Inflammatory macrophage treated with lipopolysaccharide for 1 hour (primary cell): ENCODE measurements at places on chromosomes 16 and 17.

DNA sequence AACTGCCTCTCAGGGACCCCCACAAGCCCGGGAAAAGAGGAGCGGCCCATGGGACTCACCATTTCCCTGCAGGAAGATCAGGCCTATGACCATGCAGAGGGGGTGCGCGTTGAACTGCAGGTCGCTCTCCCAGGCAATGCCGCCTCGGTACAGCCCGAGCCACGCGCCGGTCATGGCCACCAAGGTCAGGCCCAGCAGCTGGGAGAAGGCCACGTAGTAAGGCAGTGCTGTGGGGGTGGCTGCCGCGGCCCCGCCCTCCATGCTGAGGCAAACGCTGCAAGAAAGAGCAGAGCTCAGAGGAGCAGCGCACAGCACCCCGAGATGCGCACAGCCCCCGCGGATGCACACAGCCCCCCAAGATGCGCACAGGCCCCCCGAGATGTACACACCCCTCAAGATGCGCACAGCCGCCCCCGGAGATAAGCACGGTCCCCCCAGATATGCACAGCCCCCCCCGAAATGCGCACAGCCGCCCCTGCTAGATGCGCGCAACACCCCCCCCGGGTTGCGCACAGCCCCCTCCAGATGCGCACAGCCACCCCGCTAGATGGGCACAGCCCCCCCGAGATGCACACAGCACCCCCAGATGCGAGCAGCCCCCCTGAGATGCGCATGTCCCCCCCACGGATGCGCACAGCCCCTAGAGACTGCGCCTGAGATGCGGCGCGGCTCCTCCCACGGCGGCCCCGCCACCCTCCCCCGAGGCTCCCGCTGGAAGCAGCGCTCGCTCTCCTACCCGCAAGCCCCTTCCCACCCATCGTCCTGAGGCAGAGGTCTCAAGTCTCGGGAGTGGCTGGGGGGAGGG lies 8.6 kb downstream of the CYB561 start:
- no peak for DNase-seq

DNA sequence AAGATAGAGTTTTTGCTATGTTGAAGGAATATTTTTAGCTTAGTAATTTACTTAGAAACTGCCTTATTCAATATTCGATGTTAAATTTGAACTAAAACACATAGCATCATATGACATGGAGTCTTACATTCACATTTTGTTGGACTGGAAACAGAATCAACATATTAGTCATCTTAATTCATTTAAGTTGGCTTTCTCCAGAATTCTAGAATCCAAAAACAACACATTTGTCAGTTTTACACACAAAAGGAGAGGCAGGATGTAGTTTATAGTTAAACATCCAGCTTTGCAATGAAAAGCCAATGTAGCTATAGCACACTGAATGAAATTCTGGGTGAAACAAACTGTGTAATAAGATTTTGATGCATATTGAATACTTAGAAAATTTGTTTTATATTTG lies 43.3 kb downstream of the WWOX start:
- DNase-seq: no peak

- peak; percentile 41 for DNase-seq
Observed at GRCh38 chr17:28384281-28385036, 13.0 kb downstream of the SARM1 start.

DNA sequence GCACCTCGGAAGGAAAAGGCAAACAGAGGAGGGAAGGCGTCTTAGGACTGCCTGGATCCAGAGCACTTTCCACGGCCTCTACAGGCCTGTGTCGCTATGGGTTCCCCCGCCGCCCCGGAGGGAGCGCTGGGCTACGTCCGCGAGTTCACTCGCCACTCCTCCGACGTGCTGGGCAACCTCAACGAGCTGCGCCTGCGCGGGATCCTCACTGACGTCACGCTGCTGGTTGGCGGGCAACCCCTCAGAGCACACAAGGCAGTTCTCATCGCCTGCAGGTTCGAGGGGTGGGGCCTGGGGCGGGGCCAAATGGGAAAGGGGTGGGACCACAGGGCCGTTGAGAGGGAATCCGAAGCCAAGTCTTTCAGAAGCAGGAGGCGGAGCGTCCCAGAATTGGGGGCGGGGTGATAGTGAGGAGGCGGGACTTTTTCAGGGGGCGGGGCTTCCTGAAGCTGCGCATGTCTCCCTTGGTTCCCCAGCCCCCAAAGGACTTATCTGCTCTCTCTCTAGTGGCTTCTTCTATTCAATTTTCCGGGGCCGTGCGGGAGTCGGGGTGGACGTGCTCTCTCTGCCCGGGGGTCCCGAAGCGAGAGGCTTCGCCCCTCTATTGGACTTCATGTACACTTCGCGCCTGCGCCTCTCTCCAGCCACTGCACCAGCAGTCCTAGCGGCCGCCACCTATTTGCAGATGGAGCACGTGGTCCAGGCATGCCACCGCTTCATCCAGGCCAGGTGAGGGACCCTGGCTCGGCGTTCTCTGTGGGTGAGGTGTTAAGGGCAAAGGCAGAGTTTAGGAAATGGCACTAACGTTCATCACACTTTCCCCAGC lies 939 bp downstream of the BCL6B start:
- DNase-seq: peak; percentile 99

- peak; percentile 11 for DNase-seq
Observed at GRCh38 chr16:21167360-21167759, 8.9 kb downstream of the LDAF1 start.

DNA sequence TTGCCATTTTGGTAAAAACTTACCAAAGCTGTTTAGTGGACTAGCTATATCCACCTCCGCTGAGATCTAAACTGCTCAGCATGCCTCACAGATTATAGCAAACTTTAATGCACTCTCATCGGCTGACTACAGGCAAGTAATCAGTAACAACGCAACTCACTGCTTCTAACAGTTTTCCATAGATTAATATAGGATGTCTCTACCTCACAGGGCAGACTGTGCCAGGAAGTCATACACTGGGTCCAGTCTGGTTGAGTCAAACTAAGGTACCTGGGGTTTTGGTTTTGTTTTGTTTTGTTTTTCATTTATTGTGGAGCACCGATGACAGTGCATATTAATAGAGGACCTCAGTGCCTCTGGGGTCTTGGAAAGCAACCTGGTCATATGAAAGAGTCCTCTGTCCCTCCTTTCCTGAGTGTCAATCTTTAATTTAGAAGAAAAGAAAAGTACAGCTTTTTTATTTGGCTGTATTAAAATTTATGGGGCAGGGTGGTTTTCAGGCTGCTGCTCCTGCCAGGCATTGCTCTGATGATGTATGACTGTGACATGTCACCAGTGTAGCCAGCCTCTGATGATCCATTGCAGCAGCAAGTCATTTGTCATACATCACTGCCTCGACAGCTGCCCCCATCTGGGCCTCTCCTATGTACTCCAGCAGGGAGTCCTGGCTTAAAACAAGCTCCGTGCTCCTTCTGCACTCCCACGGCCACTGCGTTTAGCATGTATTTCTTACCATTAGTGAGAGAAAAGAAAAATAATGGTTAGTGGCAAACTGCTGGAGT lies 854.1 kb downstream of the KCNJ2 start:
- no peak for DNase-seq

GRCh38 chr17:1495265-1495989 lies 2.9 kb upstream of the MYO1C start:
- no peak for DNase-seq

DNA sequence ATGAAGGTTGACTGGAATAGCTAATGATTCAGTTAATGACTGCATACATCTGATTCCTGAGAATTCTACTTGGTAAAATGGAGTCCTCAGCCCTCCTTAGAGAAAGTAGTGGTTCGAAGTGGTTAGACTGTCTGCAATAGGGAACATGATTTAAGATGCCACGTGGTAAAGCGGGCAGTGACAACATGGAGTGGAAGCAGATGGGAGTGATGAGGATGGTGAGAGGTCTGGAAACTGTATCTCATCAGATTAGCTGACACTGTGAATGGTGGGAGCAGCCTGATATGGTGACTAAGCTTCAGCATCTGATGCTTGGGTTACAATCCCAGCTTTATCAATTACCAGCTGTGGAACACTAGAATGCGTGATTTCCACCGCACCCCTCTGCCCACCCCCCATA lies 8.4 kb downstream of the CDH11 start:
- DNase-seq: no peak

DNA sequence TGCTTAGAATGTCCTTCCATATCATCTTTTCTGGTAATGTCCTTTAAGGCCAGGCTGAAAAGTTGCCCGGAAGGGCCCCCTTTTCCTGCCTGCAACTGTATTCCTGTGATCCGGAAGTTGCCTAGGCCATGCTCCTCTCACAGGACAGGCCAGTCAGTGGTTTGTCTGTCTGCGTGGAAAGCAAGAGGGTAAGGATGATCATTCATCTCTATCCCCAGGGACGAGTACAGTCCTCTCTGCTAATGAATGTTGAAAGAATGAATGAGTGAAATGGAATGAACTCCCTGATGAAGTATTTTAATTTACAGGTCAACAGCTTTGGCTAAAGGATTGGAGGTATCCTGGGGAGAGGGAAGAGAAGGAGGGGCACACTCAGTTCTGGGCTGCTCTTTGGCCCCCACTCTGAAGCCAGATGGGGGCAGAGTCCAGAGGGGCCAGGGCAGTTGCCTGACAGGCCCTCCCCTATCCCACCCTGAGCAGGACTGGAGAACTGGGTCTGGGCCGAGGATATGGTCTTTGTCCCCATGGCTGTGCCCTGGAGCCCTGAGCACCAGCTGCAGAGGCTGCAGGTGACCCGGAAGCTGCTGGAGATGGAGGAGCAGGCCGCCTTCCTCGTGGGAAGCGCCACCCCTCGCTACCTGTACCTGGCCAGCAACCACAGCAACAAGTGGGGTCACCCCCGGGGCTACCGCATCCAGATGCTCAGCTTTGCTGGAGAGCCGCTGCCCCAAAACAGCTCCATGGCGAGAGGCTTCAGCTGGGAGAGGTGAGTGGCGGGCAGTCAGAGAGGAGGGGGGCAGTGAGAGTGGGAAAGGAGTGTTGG lies 3.2 kb downstream of the AOC3 start:
- no peak for DNase-seq

- no peak for DNase-seq
Observed at GRCh38 chr16:1787322-1788094, 4.7 kb downstream of the NUBP2 start.
